ENCODE measurements at places on chromosomes 11 and 22.
A peak's percentile ranks its signal among the peaks of the same experiment; 100 is the strongest.

GRCh38 chr11:70303070-70303469 lies 32.6 kb downstream of the PPFIA1 start:
- DNase-seq, result no peak

GRCh38 chr11:290621-291231 lies 1.8 kb downstream of the PGGHG start:
- DNase-seq, result no peak

DNA sequence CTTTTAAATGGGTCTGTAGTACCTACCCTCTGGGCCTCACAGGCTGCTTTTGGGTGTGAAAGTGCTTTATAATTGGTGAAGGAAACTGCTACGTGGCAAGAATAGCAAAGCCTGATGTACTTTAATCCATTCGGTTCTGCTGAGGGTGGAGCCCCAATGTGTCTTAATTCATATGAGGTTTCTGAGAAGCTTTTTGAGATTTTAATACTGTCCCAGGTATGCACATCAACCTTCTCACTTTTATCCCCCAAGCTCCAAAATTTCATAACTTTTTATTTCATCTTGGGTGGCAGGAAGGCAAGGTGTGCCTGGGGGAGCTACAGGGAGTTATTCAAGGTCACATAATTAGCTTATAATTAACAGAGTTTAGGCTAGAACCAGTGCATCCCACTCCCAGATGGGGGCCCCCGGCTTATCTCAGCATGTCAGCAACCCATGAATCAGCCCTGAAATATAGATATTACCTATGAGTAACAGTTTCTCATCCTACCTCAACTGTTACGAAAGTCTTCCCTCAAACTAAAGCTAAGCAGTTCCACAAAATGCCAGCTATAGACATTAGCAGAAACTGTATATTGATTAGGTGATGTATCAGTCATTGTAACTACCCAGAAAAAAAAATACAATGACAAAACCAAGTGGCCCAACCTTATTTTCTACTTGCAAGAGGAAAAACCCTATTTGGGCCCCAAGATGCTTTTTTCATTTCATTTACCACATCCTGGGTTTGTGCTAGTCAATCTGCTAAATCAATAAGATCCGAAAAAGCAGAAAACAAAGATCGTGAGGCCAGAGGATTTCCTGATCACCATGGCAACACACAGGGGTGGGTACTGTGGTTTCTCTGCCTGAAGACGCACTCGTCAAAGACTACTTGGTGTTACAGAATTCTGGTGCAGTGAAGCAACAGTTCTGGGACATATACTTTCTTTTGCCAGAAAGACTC lies 26.7 kb downstream of the CD44 start:
- peak; percentile 36 for DNase-seq

GRCh38 chr11:126046570-126047195 lies 16.0 kb downstream of the CDON start:
- DNase-seq, result no peak

DNA sequence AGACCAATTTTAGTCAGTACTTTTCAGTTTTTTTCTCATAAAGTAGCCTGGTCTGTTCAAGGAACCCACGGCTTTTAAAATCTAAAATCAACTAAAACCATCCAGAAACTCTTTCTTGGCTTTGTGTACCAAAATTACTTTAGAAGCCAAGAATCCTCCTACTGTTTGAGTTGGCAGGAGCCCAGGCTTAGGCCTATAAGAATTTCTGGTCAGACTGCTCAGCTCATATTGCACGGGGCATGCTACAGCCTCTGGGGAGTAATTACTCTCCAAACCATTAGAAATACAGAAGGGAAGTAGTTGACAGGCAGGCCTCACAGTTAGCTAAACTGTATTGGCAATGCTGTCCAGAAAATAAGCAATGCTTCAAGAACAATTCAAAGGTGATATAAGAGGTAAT lies 1862.9 kb upstream of the RAG2 start:
- no peak for DNase-seq
